T-helper 1 cell treated with Interleukin-12 subunit alpha and Interleukin-12 subunit beta and Interleukin-4 antibody, amounts not matched to agents 30 ng/mL and 1 ng/mL, for 36 hours (primary cell): ENCODE measurements at places on chromosomes 12 and 14. TPM values are rescaled to one million over a fixed set of nuclear protein-coding genes. Genes with fewer than 3 reads are reported as not detected.

SLC35F4 gene
- not detected in 2 replicates for total RNA-seq

TOGARAM1 gene
- total RNA-seq, result 11.3 and 11.5 TPM in 2 replicates

PRMT5 gene
- total RNA-seq, result 80.5 and 88.4 TPM in 2 replicates

ACVRL1 gene
- not detected in 2 replicates for total RNA-seq

CPNE6 gene
- total RNA-seq, result not detected in 2 replicates

SLC10A1 gene
- total RNA-seq, result not detected in 2 replicates

PPP1R1A gene
- total RNA-seq, result not detected in 2 replicates

TEAD4 gene
- 0.74 and 1.4 TPM in 2 replicates for total RNA-seq

TRHDE gene
- total RNA-seq, result not detected in 2 replicates

PPP4R4 gene
- total RNA-seq, result 0.59 and 0.88 TPM in 2 replicates

SLC8A3 gene
- total RNA-seq, result 0.25 and 0.29 TPM in 2 replicates
